Immature natural killer cell (primary cell): ENCODE measurements at places on chromosomes 7 and 10.
A peak's percentile ranks its signal among the peaks of the same experiment; 100 is the strongest.

GRCh38 chr10:5064656-5065055 is 29.6 kb upstream of the AKR1C3 start:
- no peak overlapping the region for H3K4me3 ChIP-seq
- no peak overlapping the region for H3K27ac ChIP-seq
- DNase-seq: no peak
- no peaks in the 10 kb centered on the region for H3K36me3 ChIP-seq
- H3K4me1 ChIP-seq: no peaks in the 10 kb centered on the region
- H3K27me3 ChIP-seq: no peaks in the 10 kb centered on the region

DNA sequence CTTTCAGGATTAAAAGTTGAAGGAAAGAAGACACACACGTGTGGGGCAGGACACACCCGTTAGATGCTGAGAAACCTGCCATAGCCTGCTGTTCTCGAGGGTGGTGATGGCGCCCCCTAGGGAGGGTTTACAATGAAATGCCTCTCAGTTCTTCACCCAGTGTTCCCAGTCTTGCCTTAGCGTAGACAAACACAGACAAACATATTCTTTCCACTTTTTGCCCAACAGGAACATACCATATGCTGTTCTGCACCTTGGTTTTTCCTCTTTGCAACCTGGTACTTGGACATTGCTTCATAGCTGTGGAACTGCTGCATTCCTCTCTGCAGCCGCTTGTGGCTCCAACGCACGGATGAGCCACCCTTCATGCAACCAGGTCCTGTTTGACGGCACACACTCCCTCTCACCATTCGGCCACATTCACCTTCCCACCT is 23.3 kb upstream of the HSPA12A start:
- no peak for DNase-seq
- H3K36me3 ChIP-seq: no peaks in the 10 kb centered on the region
- H3K27ac ChIP-seq: peak overlapping the region; percentile 31
- H3K27me3 ChIP-seq: peaks cover 2% of the 10 kb centered on the region
- no peaks in the 10 kb centered on the region for H3K4me1 ChIP-seq

DNA sequence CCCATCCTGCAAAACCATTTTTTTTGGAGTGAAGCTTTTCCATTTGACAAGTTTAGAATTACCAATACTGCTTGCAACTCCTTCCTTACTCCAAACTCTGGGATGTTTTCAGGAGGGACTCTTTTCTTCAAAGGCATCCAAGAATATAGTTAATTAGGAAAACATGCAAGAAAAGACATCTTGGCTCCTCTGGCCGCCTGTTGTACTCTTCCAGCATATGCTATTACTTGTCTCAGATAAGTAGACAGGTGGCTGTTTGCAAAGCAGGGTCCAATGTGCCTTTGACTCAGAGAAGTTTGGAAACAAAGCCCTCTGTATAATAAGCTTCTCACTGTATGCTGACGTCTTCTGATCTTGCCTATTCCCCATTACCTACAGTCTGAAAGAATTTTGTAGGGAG is 746.5 kb downstream of the AUTS2 start:
- H3K4me3 ChIP-seq: no peak overlapping the region
- no peak overlapping the region for H3K27ac ChIP-seq
- DNase-seq: no peak
- no peaks in the 10 kb centered on the region for H3K27me3 ChIP-seq
- peaks cover 3% of the 10 kb centered on the region for H3K36me3 ChIP-seq
- H3K4me1 ChIP-seq: peaks cover 2% of the 10 kb centered on the region

GRCh38 chr7:22443370-22444180 is 56.4 kb downstream of the STEAP1B start:
- DNase-seq: no peak
- no peak overlapping the region for H3K27ac ChIP-seq
- H3K36me3 ChIP-seq: no peaks in the 10 kb centered on the region
- peaks cover 7% of the 10 kb centered on the region for H3K4me1 ChIP-seq
- H3K4me3 ChIP-seq: no peak overlapping the region

DNA sequence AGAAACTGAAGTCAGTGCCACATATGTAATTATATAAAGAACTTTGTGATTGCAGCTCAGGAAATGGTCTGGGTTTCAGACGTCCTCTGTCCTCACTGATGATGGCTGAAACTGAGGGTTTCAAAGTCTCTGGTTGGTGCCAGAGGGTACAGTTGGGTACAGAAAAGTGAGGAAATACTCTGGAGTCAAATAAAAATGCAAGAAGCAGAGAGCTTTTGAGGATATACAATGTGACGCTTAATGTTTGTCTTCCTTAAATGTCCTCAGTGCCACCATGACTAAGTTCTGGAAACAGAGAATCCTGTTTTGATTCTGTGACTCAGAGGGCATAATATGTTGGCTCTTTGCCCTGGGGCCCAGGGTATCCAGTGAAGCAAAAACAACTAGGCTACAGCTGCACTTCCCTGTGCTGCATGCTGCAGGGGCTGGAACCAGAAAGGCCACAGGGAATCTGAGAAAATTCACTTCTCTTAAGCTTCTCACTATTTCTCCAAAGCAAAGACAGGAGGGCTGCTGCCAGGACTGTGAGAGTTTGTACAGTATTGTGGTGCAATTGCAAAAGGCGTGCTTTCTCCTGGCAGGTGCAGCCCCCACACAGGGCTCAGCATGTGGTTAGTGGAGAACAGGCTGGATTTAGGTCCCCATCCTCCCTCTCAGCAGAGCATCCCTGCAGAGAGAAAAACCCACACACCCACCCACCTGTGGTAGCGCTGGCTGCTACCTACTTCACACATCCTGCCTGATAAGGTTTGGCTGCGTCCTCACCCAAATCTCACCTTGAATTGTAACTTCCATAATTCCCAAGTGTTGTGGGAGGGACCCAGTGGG is 169.5 kb upstream of the SVIL start:
- H3K4me1 ChIP-seq: no peaks in the 10 kb centered on the region
- H3K36me3 ChIP-seq: no peaks in the 10 kb centered on the region
- H3K27me3 ChIP-seq: no peaks in the 10 kb centered on the region
- no peak overlapping the region for H3K27ac ChIP-seq
- DNase-seq: no peak

- H3K36me3 ChIP-seq: no peaks in the 10 kb centered on the region
- H3K27me3 ChIP-seq: peaks cover 11% of the 10 kb centered on the region
- H3K4me1 ChIP-seq: no peaks in the 10 kb centered on the region
- DNase-seq: no peak
- no peak overlapping the region for H3K27ac ChIP-seq
These were observed 5.3 kb upstream of the LAMB1 start for GRCh38 chr7:108008240-108008639.

DNA sequence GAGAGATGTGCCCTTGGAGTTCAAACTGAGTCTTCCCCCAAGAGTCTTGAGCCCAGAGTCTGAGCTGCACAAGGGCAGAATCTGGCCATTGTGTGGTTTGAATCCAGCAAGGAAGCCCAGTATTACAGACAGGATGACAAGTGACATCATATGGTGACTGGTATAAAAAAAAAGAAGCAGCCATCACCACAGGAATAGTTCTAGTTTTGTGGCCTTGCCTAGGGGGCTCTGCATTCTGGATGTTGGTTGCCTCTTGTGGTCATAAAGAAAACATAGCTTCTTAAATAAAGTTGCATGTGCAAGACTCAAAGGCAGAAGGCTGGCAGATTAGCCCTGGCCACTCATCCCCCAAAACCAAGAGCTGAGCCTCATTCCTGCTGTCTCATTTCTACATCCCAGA is 16.8 kb upstream of the LRRC72 start:
- DNase-seq: no peak
- H3K4me1 ChIP-seq: no peaks in the 10 kb centered on the region
- H3K4me3 ChIP-seq: no peak overlapping the region
- peaks cover 2% of the 10 kb centered on the region for H3K27me3 ChIP-seq

DNA sequence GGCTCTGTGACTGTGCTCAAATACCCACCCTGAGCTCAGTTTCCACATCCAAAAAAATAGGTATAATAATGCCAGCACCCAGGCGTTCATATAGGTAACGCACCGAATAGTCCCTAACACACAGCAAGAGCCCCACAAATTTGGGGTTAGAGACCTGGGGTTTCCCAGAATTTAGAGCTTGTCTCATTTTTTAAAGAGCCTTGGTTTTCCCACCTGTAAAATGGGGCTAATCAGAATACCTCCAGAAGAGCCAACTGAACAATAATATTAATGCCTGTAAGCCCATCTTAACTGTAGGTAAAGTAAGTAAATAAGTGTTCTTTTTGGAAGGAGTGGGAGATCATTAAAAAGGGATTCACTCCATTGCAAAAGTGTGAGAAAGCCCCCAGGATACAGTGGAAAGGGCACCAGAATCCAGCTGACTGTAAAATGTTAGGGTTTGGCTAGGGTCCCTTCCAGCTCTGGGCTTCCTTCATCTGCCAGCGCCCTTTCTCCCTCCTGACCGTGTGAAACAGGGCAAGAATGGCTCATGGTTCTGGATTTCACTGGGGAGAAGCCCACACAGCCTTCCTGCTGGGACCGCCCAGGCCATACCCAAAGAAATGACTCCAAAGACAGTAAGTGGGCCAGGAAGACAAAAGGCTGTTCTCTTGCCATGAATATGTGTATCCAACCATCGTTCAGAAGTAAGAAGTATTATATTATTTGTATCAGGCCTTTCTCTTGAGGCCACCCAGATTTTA is 2.1 kb downstream of the MTURN start:
- peaks cover 24% of the 10 kb centered on the region for H3K27me3 ChIP-seq
- H3K4me3 ChIP-seq: peak overlapping the region; percentile 45
- H3K27ac ChIP-seq: no peak overlapping the region

GRCh38 chr7:98168181-98168903 is 42.9 kb upstream of the BHLHA15 start:
- H3K36me3 ChIP-seq: peaks cover 3% of the 10 kb centered on the region
- no peak overlapping the region for H3K4me3 ChIP-seq
- H3K4me1 ChIP-seq: no peaks in the 10 kb centered on the region
- no peaks in the 10 kb centered on the region for H3K27me3 ChIP-seq
- H3K27ac ChIP-seq: no peak overlapping the region

- H3K27me3 ChIP-seq: peaks cover 5% of the 10 kb centered on the region
- peaks cover 28% of the 10 kb centered on the region for H3K36me3 ChIP-seq
- no peak for DNase-seq
- H3K4me1 ChIP-seq: peaks cover 28% of the 10 kb centered on the region
- no peak overlapping the region for H3K4me3 ChIP-seq
These were observed 5.5 kb downstream of the CHUK start for GRCh38 chr10:100223879-100224278.

DNA sequence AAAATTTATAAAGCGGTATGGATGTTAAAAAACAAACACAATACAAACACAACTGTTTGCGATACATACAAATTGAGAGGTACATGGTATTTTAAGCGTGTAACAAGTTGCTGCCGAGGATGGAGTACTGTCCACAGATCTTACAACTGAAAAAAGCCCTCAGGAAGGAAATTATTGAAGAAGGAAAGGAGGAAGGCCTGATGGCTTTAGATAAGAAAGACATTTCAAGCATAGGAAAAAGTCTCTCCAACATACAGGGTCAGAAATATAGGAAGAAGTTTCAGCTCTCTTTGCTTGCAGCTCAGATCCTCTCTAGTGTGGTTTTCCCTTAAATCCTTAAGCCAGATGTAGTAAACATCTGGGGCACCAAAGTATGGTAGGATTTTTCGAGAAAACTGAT is 25.0 kb downstream of the RBM28 start:
- peaks cover 34% of the 10 kb centered on the region for H3K36me3 ChIP-seq
- peaks cover 94% of the 10 kb centered on the region for H3K4me1 ChIP-seq
- H3K4me3 ChIP-seq: peak overlapping the region; percentile 48
- peak overlapping the region; percentile 69 for H3K27ac ChIP-seq

- no peaks in the 10 kb centered on the region for H3K27me3 ChIP-seq
- no peaks in the 10 kb centered on the region for H3K4me1 ChIP-seq
- DNase-seq: no peak
- no peak overlapping the region for H3K27ac ChIP-seq
These were observed 683.9 kb downstream of the PARD3 start for GRCh38 chr10:34131152-34131551.

- H3K4me1 ChIP-seq: no peaks in the 10 kb centered on the region
- no peak overlapping the region for H3K27ac ChIP-seq
- H3K27me3 ChIP-seq: peaks cover 4% of the 10 kb centered on the region
- H3K36me3 ChIP-seq: no peaks in the 10 kb centered on the region
- DNase-seq: no peak
- H3K4me3 ChIP-seq: no peak overlapping the region
These were observed 66.3 kb downstream of the VIPR2 start for GRCh38 chr7:159078193-159078910.

- H3K4me1 ChIP-seq: no peaks in the 10 kb centered on the region
- no peak for DNase-seq
These were observed 244.0 kb upstream of the CXCL12 start for GRCh38 chr10:44628921-44629320.

GRCh38 chr7:32330602-32331001 is 159.6 kb downstream of the LSM5 start:
- no peak for DNase-seq
- H3K27me3 ChIP-seq: peaks cover 8% of the 10 kb centered on the region
- no peak overlapping the region for H3K27ac ChIP-seq
- no peaks in the 10 kb centered on the region for H3K36me3 ChIP-seq
- H3K4me1 ChIP-seq: no peaks in the 10 kb centered on the region
- no peak overlapping the region for H3K4me3 ChIP-seq

GRCh38 chr10:13634207-13634606 is 47.4 kb downstream of the PRPF18 start:
- no peaks in the 10 kb centered on the region for H3K27me3 ChIP-seq
- H3K27ac ChIP-seq: no peak overlapping the region
- H3K36me3 ChIP-seq: peaks cover 34% of the 10 kb centered on the region
- H3K4me3 ChIP-seq: no peak overlapping the region
- DNase-seq: no peak

DNA sequence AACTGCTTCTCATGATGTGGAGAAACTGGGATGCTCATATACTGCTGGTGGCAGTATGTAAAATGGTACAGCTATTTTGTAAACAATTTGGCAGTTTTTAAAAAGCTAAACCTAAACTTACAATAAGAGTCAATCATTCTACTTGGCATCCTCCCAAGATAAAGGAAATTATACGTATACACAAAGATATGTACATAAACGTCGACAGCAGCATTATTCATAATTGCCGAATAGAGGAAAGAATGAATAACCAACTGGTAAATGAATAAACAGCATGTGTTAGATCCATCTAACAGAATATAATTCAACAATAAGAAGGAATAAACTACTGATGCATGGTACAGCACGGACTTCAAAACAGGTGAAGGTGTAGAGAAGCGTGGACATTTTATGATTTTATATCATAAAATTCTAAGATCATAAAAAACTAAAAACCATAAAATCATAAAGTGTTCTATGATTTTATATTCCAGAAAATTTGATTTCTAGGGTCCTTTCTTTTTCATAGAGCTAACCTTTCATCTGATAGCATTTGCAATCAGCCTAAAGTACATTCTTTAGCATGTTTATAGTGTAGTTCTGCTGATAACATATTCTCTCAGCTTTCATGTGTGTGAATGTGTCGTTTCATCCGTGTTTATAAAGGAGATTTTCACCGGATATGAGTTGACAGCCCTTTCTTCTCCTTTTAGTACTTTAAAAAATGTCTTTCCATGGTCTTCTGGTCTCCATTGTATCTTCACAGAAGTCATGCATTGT is 261.5 kb downstream of the DIP2C start:
- H3K27me3 ChIP-seq: peaks cover 2% of the 10 kb centered on the region
- no peaks in the 10 kb centered on the region for H3K4me1 ChIP-seq
- H3K36me3 ChIP-seq: peaks cover 6% of the 10 kb centered on the region
- H3K4me3 ChIP-seq: no peak overlapping the region
- no peak overlapping the region for H3K27ac ChIP-seq
- no peak for DNase-seq

GRCh38 chr10:70931168-70931815 is 42.9 kb upstream of the PCBD1 start:
- H3K27me3 ChIP-seq: peaks cover 2% of the 10 kb centered on the region
- no peak overlapping the region for H3K4me3 ChIP-seq
- H3K27ac ChIP-seq: no peak overlapping the region
- DNase-seq: no peak
- no peaks in the 10 kb centered on the region for H3K36me3 ChIP-seq
- H3K4me1 ChIP-seq: no peaks in the 10 kb centered on the region
